Stomach (tissue), 19 donors: ENCODE measurements at places on chromosomes 5 and 9.

DNA sequence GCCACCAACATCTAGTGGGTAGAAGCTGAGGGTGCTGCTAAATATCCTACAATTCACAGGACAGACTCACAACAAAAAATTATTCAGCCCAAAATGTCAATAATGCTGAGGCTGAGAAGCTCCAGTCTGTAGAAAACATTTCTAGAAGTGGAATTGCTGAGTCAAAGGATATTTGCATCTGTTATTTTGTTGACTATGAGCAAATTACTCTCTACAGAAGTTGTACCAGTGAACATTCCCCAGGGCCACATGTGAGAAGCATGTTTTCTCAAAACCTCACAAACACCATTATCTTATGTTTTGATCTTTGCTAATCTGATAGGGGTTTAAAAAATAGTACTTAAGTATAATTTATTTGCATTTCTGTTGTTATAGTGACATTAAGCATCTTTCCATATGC, 15.4 kb downstream of the ITK start:
- DNase-seq, result no peak

DNA sequence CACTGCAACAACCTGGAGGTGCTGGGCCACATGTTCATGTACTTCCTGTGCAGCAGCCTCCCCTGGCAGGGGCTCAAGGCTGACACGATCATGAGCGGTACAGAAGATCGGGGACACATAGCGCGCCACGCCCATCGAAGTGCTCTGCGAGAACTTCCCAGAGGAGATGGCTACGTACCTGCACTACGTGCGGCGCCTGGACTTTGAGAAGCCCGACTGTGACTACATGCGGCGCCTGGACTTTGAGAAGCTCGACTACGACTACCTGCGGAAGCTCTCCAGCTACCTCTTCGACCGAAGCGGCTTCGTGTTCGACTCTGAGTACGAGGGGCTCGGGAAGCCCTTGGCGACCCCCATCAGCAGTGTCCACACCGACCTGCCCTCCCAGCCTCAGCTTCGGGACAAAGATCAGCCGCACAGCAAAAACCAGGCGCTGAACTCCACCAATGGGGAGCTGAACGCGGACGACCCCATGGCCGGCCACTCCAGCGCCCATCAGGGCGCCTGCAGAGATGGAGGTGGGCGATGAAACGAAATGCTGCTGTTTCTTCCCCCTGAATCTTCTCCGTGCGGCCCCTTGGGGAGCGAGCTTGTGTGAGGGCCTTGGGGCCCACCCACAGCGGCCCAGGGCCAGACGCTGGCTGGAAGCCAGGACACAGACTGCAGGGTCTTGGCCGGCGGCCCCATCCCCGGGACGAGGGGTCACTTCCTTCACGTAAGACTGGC, 56.5 kb downstream of the JAK2 start:
- DNase-seq, result no peak

DNA sequence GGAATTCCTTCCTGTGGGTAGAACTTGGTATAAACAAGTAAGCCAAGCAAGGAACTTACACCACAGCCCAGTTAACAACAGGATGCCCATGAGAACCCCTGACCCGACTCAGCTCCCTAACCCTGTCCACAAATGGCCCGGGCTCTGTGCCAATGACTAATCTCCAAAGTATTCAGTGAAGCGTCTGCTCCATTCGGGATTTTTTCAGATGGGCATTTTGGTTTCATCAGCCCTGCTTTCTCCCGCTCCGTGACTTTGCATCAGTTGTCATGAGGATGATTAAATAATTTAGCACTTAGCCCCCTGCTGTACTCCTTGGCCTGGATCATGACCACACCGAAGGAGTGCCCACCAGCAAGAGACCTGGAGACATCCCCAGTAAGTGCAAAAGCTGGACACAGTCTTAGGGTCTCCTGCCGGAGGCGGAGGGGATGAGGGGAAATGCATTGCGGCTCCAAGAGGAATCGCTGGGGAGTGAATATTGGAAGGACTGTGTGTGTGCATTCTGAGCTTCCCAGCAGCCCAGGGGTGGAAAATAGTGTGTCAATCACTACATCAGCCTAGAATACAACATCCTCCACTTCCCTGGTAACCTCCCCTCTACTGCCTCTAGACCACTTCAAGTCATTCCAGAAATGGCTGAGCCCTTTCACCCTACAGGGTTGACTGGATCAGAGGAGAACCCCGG, 41.4 kb upstream of the DNAH5 start:
- no peak for DNase-seq

DNA sequence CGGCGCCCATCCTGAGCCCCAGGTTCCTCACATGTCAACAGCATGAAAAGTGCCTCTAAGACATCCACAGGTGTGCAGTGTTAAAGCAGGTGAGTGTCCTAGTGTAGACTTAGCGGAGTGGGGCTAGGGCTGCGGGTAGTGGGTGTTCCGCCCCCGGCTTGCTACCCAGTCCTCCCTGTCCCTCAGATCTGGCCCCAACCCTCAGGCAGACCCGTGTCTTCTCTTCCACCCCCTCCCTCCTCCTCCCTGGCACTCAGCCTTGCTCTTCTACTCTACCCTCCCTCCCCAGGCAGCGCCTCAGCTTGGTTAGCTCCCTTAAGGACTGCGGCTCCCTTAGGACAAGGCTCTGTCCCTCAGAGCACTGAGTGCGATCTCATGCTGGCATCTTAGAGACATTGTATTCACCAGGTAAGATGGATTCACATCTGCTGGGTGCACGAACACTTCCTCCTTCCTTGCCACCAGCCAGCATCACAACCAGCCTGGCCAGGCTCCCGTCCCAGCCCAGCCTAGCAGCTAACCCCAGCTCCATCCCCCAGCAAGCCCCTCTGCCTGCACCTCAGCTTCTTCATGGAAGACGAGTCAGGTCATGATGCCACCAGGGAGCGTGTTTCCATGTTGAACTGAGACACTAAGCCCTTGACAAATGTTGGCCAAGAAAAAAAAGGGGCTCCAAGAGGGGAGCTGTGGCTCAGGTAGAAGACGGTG, 46.8 kb downstream of the NSUN2 start:
- DNase-seq, result no peak

DNA sequence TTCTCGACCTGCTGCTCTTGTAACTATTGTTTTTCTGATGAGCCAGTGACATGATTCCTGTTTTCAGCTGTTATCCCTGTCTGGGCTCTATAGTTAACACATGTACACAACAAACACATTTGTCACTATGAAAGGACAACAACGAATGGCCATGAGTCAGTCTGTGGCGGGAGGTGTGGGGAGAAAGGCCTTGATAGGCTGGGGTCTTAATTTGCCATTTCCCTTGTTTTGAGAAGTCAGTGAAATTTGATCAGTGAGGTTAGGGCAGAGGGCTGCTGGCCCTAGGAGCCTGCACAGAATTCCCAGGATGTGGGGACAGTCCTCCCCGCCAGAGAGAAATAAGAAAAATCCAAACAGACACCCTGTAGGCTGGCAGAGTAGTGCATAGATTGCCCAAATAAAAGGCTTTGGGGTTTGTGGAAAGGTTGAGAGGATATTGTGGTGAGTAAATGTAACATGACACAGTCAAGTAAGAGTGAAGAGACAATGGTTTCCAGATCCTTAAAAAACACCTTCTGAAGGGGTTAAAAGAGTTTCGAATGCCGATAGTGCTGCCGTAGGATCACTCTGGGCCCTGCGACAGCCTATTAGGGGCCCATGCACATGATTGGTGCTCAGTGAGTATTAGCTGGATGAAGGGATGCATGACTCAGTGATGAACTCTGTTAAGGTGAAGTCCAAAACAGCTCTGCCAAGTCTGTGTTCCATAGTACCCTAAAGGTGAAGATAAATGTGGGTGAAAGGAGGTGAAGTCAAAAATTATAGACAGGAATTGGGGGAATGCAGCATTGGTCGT, 110.9 kb upstream of the PRRC1 start:
- DNase-seq, result no peak

DNA sequence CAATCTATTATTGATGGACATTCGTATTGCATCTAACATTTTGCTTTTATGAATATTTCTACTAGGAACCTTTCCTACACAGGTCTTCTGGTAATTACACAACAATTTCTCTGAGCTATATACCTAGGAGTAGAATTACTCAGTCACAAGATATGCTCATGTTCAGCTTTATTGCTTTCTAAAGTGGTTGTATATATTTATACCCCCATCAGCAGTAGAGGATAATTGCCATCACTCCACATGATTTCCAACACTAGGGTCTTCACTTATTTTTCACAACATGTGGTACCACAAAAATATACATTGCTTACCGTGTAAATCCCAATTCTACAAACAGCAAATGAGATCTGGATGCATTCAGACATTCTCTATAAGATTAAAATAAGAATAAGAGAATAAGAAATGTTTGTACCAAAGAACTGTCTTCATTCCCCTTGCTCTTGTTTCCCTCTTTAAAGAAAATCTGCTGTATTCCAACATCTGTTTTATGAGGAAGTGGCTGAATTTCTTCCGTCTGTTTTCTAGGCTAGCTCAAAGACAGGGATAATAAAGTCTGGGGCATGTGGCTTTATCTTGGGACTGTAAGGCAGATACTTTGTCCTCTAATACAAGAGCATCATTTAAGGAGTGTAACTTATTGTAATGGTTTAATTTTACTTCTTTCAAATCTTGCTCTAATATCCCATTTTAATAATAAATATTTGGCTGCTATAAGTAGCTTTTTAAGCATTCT, 28.2 kb downstream of the ARL15 start:
- DNase-seq, result no peak

DNA sequence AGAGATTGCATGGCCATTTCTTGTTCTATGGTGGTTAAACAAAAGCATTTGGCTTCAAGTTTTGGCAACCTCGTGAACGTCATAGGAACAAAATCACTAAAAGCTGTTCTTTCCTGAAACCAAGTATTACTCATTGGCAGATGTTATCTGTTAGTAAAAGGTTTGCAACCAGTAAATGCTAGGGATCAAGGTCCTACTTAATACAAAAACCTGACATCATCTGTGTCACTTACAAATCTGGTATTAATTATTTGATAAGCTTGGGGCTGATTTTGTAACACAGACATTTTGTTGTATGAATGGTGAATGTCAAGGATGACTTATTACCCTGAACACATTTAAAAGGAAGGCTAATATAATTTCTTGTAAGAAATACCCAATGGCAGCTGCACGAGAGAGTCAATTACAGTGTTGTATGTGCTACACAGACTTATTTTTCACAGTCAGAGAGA, 486.4 kb upstream of the ZNF608 start:
- peak; percentile 51 for DNase-seq

- no peak for DNase-seq
Measured at GRCh38 chr5:170771496-170771895, 12.0 kb upstream of the GABRP start.

- no peak for DNase-seq
Measured at GRCh38 chr5:26986985-26987384, 51.4 kb downstream of the CDH9 start.

GRCh38 chr5:11222169-11222568, 461.1 kb upstream of the DAP start:
- no peak for DNase-seq

GRCh38 chr9:129773262-129774048, 20.6 kb upstream of the PTGES start:
- peak; percentile 57 for DNase-seq

- no peak for DNase-seq
Measured at GRCh38 chr9:15942831-15943424, 390.1 kb downstream of the CCDC171 start.

DNA sequence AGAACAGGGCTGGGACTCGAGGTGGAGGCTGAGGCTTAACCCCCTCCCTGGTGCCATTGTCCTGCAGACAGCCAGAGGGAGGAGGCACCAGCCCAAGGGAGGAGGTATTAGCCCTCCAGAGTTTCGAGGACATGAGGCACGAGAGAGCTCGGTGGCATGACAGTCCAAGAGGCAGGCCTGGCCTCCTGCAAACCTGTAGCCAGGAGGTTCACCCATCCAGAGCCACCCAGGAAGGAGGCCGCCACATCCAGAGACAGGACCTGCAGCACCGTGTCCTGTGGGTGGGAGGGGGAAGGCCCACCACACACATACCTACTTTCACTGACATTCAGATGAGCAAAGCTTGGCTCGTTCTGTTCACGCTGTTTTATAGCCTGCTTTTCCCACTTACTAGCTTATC, 75.2 kb upstream of the ADAMTS2 start:
- no peak for DNase-seq

GRCh38 chr5:171579976-171580411, 160.5 kb downstream of the FGF18 start:
- DNase-seq, result peak; percentile 80

DNA sequence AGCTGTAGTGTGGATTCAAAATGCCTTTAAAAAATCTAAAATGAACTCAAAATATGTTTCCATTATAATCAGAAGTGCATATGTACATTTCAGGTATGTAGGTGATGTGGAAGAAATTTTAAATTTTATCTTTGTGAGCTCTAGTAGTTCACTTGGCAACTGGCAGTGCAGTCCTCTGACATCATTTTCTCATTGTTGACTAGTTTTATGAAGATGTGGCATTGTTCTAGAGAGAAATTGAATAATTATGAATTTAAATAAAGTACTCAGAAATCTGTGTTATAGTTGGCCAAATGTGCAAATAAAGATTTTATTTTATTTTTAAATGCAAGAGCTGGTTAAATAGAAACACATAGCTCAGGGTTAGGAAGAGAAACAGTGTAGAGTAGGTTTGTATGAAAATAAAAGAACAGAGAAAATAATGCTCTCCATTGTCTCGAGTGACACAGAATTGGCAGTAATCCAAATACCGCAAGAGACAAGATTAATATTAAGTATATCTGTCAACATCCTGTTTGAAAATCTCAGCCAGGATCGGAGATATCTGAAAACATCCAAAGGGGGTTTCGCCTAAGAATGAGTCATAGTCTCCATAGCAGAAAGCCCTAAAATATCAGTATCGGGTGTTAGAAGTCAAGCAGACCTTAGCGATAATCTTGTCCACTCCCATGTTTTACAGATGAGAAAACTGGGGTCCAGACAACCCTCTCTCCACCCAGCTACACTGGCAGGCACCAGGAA, 189.4 kb downstream of the CCDC192 start:
- DNase-seq, result peak; percentile 52

DNA sequence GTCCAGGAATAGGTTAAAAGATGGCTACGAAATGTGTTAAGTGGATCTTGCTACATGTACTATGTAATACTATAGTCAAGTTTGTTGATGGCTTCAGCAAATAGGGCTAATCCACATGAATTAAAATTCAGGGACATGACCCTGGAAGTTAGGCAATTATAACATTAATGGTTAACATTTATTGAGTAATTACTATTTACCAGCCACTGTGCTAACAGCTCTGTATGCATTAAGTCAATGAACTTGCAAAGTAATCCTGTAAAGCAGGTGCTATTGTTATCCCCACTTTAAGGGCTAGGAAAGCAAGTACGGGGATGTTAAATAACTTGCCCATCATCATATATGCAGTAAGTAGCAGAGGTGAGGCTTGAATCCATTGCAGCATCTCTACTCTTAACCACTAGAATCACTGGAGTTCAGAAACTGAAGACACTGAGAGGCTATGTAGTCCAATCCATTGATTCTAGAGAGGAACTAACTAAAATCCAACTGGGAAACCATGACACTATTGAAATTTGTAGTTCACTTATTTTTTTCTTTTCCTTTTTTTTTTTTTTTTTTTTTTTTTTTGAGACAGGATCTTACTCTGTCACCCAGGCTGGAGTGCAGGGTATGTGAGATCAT, 77.5 kb upstream of the SPINK5 start:
- DNase-seq, result no peak
